ENCODE measurements at places on chromosomes 6 and 20. TPM values are rescaled to one million over a fixed set of nuclear protein-coding genes. Genes with fewer than 3 reads are reported as not detected.

- no peak for DNase-seq
These were observed 315.1 kb downstream of the UBE3D start for GRCh38 chr6:82750556-82750955.

DNA sequence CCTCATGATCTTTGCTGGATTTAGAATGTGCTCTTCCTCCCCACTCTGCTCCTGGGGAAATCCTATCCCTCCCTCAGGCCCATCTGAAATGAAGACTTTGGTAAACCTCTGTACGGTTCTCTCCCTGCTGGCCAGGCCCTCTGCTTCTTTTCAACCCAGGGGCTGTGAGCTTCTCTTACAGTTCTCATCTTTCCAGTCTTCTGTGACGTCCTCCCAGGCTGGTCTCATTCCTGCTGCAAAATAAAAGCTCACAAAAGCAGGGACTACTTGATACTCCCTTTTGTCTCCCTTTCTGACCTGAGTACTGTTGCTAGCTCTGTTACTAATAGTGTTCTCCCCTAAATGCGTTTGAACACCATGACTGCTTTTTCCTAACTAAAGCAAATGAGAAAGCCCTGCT is 46.3 kb downstream of the UNC5CL start:
- DNase-seq = no peak

DNA sequence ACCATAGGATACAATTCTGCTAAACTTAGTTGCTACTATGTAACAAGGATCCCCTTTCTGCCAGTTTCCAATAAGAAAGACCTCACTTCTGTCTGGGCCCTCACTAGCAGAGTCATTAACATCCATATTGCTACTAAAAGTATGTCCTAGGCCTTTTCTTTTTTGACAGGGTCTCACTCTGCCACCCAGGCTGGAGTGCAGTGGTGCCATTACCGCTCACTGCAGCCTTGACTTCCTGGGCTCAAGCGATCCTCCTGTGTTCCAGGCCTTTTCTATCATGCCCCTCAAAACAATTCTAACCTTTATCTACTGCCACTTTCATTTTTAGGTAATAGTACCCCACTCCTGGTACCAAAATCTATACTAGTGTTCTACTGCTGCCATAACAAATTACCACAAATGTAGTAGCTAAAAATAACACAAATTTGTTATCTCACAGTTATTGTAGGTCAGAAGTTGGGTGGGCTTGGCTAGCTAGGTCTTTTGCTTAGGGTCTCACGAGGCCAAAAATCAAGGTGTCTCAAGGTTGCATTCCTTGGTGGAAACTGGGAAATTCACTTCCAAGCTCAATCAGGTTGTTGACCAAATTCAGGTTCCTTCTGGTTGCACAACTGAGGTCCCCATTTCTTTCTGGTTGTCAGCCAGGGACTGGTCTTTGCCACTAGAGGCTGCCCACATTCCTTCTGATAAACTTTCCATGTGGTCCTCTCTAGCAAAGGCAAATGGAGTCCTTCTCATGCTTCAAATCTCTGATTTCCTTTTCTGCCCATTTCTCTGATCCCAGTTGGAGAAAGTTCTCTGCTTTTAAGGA is 3.0 kb downstream of the CSNK2A1 start:
- no peak for DNase-seq

GRCh38 chr6:137240168-137240567 is 21.0 kb upstream of the IFNGR1 start:
- DNase-seq = peak; percentile 67

- peak; percentile 57 for DNase-seq
These were observed 26.7 kb downstream of the SERPINB9 start for GRCh38 chr6:2876210-2877056.

GRCh38 chr6:112087916-112088315 is 525 bp downstream of the FAM229B start:
- no peak for DNase-seq

DNA sequence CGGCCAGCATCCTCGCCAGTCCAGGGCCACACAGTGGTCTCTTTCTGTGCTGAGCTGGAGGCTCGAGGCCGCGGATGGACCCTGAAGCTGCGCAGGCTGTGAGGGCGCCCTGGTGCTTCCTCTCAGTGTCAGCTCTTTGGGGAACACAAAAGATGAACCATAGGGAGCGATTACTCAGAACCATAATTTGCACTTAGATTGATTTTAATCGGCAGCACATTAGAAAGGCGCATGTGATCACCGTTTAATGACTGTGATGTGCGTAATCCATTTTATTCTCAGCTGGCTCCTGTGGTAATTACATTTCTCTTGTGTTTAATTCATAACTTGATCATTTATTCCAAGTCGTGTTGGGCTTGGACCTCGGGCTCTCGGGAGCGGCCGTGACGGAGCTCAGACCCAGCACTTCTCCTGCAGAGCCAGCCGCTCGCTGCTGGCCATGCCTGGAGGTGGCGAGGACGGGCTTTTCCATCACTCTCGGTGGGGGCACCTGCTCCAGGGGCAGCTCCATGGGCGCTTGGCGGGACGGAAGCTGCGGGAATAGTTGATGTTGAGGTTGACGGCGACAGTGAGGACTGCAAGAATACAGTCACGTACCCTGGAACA is 25.6 kb upstream of the NTSR1 start:
- no peak for DNase-seq

KCNS1 gene
- total RNA-seq = not detected

HSD17B8 gene
- total RNA-seq = 33.8 TPM

WFDC10B gene
- not detected for total RNA-seq

ADGRF4 gene
- total RNA-seq = 0.16 TPM

LHFPL5 gene
- total RNA-seq = not detected
